Esophagus squamous epithelium (tissue), 5 donors: ENCODE measurements at places on chromosomes 11 and 22. TPM values are rescaled to one million over a fixed set of nuclear protein-coding genes. Genes with fewer than 3 reads are reported as not detected.

GAL3ST1 gene
- not detected for total RNA-seq

FAM83F gene
- total RNA-seq, result 26.9 TPM

STIM1 gene
- total RNA-seq, result 53.6 TPM

CASP1 gene
- 21.3 TPM for total RNA-seq

SLC22A9 gene
- total RNA-seq, result not detected

PNPLA3 gene
- 0.92 TPM for total RNA-seq

RIC3 gene
- 2.7 TPM for total RNA-seq

RGL4 gene
- total RNA-seq, result not detected

P2RX6 gene
- 0.76 TPM for total RNA-seq

INPPL1 gene
- 22.4 TPM for total RNA-seq

MS4A4A gene
- total RNA-seq, result 32.0 TPM

NXPE2 gene
- total RNA-seq, result 1.1 TPM

GRCh38 chr22:38262051-38262795, 10.6 kb downstream of the TMEM184B start:
- no peak for DNase-seq

DNA sequence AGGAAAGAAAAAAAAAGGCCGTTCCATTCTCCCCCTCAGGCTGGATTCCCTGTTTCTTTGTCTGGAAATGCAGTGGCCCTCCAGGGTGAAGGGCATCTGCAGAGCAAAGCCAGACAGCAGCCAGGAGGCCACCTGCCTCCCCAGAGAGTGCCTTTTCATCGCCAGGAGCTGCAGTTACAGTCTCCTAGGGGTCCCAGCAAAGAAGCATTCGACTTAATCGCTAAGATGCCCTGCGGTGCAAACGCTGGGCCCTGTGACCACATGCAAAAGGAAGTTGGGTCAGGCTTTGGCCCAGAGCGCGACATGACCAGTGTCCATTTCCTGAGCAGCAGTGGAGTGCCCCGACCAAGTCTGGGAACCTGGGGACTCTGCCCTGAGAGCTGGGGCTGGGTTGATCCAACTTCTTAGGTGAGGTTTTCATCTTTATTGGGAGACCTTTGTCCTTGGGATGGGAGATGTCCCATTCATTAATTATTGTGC, 304.6 kb downstream of the OPCML start:
- no peak for DNase-seq

GRCh38 chr11:128720522-128720985, 26.7 kb downstream of the FLI1 start:
- no peak for DNase-seq

DNA sequence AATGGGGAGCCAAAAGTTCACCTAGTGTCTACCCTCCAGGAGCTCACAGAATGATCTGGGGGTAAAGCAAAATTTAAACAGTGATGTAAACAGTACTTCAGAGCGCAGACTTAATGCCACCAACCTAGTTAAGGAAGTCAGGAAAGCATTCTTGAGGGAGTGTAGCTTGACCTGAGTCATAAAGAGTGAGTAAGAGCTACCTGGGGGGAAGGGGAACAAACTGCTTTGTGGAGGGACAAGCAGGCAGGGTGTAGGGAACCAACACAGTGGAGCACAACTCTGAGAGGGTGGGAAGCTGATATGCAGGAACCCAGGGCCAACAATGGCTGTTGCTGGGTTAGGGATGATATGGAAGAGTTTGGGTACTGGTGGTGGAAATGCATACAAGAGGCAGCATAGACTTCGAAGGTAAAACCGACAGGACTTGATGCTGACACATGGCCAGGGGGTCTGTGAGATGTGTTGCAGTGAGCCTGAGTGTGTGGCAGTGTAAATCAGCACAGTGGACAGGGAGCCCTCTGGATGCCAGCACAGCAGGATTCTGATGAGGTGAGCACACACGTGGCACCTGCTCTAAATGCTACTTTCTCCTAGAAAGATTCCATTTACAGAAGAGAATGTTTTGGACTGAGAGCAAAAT, 58.3 kb upstream of the CYP2D6 start:
- DNase-seq, result no peak

DNA sequence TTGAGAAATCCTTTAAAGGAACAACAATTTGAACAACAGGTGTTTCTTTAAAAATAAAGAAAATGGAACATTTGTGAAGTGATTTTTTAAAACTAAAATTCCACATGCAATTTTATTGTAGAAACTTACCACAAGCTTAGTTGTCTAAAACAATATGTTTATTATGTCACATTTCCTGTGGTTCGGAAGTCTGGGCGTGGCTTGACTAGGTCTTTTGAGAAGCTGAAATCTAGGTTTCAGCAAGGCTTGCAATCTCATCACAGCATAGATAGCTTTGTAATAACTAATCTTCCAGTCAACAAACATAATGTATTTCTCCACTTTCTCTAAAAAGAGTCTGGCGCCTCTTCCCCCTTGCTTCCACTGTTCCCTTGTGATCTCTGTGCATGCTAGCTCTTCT, 27.0 kb downstream of the MS4A6A start:
- DNase-seq, result no peak

DNA sequence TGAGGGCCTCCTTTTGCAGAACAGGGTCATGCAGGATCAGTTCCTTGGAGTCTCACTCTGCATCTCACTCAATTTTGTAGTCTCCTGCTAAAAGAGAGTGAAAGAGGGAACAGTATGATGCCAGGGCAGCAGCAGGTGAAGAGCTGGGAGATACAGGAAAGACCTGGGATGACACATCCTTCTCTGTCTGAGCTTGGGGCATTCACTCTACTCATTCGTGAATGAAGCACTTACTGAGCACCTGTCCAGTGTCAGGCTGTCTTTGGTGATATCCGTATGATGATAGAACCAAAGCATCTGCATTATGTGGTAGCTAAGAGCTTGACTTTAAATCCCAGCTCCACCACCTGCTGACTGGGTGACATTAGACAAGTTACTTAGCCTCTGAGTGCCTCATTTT, 14.4 kb downstream of the SREBF2 start:
- no peak for DNase-seq

- DNase-seq, result no peak
These were observed 203.7 kb upstream of the SORL1-AS1 start for GRCh38 chr11:121656328-121657090.

DNA sequence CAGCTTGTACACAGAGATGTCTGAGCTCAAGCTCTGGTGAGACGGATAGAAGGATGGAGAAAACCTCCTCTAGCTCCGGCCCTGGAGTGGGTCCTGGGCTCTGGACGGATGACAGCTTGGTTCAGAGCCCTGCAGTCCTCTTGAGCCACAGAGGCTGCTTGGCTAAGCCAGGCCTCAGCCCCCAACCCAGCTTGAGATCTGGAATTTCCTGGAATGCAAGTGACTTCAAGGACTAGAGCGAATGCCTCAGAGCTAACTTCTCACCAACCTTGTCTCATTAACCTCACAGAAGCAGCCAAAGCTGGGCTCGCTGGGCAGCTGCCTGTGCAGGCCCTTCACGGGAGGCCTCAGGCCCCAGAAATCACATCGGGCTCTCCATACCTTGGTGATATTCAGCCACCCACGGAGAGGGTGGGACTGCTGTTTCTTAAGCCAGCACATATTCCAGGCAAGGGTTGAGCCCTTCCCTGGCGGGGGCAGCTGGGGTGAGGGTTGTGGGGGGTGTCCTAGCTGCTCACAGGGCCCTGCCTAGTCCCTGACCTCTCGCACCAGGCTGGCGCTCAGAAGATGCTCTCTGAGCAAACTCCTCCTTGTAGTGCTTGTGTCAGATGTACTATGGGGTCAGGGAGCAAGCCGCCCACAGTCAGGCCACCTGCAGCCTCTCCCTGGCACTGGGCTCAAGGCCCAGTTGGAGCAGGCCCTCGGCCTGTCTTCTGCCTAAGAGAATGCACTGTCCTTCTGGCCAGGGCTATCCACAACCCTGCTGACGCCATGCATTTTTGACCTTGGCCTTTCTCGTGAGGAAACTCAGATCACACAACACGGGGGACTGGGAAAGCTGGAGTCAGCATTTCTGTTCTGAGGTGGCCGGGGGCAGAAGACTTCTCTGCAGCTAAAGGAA, 73.6 kb upstream of the TTLL12 start:
- DNase-seq, result no peak

DNA sequence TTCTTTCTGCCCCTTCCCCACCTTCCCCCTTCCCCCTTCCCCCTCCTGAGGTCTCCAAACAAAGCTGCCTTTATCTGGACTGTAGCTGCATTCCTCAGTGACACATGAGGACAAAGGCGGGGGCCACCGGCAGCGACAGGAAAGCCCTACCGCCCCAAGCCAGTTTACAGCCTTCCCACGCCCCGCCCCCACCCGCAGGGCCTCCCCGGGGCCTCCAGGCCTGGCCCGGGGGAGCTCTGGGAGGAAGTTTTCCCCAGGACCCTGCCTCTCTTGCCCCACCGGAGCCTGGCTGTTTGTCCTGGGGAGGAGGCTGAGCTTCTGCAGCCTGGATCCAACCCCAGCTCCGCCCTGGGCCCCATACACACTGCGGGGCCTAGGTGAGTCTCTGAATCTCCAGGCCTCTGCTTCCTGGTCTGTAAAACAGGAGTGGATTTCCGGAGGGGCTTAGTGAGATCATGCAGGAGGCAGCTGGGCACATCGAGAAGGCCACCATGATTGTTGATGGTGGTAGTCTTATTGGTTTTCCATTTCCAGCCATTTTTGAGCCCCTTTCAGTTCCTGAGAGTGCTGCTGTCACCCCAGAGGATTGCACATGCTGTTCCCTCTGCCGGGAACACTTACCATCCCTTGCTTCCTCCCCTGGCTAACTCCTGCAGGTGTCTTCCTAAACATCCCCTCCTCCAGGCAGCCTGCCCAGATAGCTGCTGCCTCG, 130.7 kb downstream of the MN1 start:
- DNase-seq, result no peak

- no peak for DNase-seq
These were observed 10.2 kb upstream of the LRRC32 start for GRCh38 chr11:76680518-76681425.

GRCh38 chr11:84581083-84581482, 1046.1 kb downstream of the DLG2 start:
- no peak for DNase-seq

- no peak for DNase-seq
These were observed 74.6 kb upstream of the RTL6 start for GRCh38 chr22:44572414-44573207.

- no peak for DNase-seq
These were observed 53.0 kb upstream of the LMO2 start for GRCh38 chr11:33944693-33945424.

- DNase-seq, result peak; percentile 37
These were observed 9.2 kb downstream of the FXYD2 start for GRCh38 chr11:117815262-117815803.

- DNase-seq, result no peak
These were observed 265.4 kb upstream of the ARHGAP20 start for GRCh38 chr11:110977661-110978060.

GRCh38 chr22:30694171-30694639, 469 bp upstream of the OSBP2 start:
- no peak for DNase-seq

GRCh38 chr11:76147106-76147740, 59.1 kb downstream of the WNT11 start:
- DNase-seq, result no peak

DNA sequence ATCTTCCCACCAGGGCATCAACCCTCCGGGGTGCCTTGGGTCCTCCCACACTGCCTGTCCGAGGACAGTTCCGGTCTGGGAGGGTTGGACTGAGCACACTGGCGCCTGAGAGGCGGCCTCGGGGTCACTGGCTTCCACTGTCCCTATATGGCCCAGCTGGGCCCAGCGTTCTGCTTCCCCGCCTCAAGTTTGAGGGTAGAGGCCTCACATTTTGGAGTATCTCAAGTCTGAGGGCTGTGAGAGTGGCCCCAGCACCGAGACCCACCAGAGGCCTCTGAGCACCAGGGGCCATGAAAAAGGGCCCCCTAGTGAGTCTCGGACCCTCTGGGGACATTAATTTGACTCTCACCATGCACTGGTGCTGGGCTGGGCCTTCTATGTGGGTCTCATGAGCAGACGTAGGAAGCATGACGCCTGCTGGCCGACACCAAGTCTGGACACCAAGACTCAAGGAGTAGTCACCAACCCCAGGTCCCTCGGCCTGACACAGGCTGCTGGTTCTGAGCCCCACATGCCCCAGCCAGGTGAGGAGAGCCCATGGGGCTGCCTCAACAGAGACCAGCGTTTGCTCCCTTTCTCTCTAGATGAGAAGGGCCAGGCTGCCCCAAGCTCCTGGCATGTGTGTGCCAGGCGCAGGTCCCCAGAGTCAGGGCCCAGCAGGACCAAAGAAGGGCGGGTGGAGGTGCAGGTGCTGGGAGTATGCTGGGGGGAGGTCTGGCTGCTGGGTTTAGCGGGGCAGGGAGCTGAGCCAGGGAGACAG, 27.5 kb downstream of the ARVCF start:
- DNase-seq, result no peak

GRCh38 chr11:72724021-72724551, 28.1 kb downstream of the ARAP1 start:
- no peak for DNase-seq

DNA sequence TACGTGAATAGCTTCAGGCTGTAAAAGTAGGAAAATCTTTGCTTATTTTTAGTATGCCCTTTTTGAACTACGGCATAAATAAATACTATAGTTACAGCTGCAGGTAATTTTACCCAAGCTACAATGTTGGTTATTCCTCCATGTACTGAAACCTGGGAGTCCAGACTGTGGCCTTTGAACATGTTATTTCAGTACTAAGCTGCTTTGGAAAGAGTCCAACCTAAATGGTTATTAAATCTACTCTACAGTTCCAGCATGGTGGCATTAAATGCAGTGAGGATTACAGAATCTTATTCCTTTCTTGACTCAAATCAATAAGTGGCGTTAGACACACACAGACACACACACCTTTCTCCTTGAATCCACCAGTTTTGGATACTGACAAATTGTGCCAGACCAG, 165.1 kb downstream of the MSANTD4 start:
- no peak for DNase-seq
